ENCODE measurements at places on chromosomes 12 and 14.

GRCh38 chr12:100061814-100062213 is 77.1 kb upstream of the ANKS1B start:
- no peak for DNase-seq

DNA sequence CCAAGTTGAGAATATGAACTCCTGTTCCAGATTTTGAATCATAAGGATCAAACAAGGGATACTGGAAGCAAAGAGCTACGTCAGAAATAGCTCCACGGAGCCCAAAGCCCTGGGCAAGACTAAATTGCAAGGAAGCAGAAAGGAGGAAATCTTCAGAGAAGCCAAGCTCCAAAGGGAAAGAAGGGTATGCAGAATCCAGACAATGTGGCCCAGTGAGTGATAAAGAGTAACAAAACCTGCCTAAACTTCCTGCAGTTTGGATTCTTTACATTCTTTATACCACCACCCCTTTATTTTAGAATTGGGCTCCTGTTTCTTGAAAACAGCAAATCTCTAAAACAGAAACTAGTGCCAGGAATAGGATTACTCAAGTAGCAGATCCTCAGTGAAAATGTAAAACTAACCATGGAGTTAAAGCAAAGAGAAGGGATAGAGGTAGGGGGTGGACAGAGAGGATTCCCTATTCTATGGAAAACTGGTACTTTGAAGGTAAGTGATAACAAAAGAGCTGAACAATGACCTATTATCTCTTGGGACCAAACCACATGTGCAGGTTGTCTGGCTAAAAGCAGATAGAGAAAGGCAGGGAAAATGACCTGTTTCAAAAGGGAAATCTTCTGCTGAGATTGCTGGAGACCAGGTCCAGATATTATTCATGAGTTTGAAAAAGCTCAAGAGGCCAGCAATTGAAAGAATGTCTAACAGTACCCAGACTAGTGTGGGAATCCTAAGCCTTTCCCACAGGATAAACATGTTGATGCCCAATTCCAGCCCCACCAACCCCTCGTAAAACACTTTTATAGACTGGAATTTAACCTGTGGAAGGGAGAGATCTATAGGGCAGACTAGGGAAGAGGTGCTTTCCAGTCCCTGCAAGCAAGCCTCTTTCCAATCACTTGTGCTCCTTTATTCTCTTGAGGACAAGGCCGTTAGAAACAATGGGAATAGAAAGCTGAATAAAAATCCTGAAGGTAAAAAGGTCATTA is 24.5 kb downstream of the MBIP start:
- DNase-seq = no peak

DNA sequence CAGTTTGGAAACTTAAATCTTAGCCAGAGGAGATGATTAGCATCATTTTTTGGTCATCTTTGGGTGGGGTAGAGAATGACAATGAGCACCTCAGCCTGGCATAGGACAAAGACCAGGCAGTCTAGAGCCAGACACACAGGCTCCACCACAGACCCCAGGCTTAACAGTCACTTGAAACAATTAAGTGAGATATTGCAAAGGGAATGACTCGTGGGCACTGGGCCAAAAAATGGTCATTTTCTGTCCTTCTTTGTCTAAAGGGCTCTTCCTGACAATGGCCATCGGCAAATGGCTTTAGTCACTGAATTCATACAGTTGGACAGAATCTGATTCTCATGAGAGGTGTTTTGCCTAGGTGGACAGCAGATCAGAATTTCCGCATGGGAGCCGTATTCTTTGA is 78.0 kb upstream of the DICER1 start:
- no peak for DNase-seq

DNA sequence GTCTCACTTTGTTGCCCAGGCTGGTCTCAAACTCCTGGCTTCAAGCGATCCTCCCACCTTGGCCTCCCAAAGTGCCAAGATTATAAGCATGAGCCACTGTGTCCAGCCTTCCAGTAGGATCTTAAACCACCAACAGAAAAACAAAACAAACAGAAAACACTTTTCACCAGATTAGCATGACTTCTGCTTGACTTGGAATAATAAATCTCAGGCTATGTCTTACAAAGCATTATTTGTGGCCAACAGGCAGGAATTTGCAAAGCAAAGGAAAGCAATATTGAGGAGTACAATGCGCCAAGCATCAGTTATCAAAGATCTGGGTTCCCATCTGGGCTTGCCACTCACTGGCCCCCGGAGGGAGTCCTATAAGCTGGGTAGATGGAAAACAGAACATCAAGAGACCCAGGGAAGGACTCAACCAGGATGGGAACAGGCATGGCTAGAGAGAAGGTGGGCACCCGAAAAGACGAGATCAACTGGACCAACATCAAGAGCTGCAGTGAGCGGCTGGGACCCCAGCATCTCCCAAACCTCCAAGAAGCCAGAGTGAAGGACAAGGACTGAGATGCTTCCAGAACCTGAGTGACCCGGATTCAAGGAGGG is 101.2 kb downstream of the TMEM30B start:
- DNase-seq = no peak

DNA sequence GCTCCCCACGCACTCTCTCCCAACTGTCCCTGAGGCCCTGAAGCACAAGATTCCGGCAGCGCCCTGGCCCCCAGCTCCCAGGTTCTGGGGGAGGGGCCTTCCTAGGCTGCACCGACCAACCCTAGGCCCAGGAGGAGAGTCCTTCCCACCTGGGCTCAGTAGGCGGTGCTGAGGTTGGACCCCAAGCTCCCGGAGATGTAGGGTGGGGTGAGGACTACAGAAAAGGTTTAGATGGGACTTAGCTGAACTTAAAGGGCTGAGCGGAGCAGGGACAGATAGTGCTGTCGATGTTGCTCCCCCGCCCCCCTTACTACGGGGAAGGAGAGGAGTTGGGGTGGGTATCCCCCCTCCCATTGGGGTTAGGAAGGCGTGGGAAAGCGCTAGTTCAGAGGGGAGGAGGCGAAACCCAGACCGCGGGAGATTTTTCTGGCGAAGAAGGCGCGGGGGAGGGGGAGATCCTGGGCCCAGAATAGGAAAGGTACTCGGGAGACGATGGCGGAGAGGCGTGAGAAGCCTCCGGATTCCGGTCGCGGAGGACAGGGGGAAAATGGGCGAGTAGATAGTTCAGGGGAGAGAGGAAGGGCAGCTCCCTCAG is 4.2 kb upstream of the BAZ2A start:
- DNase-seq = no peak

GRCh38 chr12:39627914-39628313 is 8.3 kb upstream of the ABCD2 start:
- no peak for DNase-seq

- no peak for DNase-seq
These were observed 771 bp upstream of the AVPR1A start for GRCh38 chr12:63151623-63152320.

- no peak for DNase-seq
These were observed 65.6 kb upstream of the DLK1 start for GRCh38 chr14:100660882-100661635.

DNA sequence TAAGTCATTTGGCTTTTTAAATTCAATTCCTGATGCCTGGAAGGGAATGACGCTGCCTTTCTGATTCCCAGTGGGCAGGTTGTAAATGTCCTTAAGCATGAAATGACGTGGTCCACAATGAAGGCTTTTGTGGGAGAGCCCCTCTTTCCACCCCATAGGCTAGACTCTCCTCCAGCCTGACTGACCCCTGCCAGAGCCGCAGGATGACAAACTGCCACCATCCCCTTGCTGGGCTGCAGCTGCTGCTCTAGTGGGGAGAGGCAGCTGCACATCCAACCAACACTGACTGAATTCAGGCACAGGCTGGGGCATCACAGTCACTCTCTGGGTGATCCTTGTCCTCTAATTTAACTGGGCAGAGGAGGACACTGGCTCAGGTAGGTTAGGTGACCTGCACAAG is 6.3 kb downstream of the TSPAN11 start:
- no peak for DNase-seq

- DNase-seq = no peak
These were observed 35.1 kb upstream of the BMAL2 start for GRCh38 chr12:27297566-27297965.

DNA sequence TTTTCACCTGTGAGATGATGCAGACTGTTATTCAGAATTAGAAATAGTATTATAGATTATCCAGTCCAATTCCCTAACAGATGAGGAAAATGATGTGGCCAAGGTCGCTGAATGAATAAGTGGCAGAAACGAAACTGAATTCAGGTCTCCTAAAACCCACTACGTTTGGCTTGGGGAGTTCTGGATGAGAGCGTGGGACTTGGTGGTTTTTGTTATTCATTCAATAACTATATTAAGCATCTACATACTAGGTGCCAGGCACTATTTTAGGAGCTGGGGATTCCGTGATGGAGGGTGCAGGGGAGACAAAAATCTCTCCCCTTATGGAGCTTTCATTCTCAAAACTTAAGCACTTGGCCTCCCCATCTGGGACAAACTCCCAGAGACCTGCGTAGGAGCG is 813 bp upstream of the CCDC184 start:
- DNase-seq = no peak

- no peak for DNase-seq
These were observed 5.6 kb upstream of the SYNJ2BP start for GRCh38 chr14:70422538-70422937.

DNA sequence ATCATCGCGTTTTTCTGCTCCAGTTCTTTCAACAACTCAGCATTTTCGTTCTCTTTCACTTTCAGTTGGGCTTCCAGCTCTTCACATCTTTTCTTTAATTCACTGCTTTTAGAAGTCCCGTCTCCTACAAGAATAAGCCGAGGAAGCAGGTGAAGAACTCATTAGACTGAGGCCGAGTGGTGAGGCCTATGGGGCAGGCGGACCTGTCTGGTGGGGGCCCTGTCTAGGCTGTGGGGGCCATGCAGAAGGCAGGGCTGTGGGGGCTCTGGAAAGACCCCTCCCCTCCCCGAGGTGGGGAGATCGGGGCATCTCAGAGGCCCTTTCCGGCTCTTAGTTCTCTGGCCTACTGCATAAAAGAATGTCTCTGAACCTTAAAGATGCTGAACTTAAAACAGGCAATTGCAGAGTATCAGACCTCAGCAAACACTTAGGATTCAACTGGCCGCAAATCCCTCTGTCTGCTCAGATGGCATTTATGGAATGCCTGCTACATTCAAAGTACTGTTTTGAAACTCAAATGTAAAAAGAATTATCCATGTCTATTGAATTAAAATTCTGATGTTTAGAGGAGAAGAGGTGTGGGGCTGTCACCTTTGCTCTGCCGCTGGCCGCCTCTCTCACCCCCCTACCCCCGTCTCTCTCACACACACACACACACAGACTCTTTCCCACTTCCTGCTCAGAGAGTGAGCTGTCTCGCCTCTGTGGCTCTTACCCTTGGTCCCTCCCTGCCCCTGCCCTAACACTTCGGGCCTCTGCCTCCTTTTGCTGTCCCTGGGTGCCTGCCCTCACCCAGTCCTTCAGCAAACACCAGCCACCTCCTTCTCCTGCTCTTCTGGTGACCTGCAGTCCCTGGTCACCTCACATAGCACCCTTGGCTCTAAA is 34.7 kb downstream of the CCDC92 start:
- DNase-seq = peak; percentile 24

- no peak for DNase-seq
These were observed 46.5 kb downstream of the CCER1 start for GRCh38 chr12:90908465-90908864.

DNA sequence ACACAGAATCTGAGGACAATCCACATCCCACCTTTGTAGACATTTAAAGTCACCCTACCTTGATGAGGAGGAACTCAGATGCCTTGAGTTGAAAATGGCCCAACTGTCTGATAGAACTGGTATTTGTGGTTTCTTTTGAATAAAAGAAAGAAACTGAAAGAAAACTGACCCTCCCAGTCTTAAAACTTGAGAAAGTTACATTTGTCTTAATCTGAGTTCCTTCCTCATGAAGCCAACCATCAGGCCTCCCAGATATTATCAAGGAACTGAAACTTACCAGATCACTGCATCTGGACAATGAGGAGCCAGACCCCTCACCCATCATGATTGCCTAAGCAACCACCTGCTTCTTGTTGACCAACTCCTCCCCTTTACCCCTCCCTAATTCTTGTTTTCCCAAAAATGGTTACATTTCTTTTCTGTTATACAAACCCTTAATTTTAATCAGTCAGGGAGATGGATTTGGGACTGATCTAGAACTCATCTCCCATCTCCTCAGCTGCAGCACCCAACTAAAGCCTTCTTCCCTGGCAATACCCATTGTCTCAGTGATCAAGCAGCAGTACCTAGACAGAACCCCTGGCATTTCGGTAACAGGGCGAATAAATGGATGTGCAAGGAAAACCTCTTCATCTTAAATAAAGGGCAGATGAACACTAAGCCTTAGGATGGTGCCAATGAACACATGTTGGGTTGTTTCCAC is 72.0 kb upstream of the RESF1 start:
- DNase-seq = no peak

- no peak for DNase-seq
These were observed 41.9 kb downstream of the EID3 start for GRCh38 chr12:104345234-104346066.

- peak; percentile 62 for DNase-seq
These were observed at the start of gene C12orf42 for GRCh38 chr12:103495469-103496456. C12orf42 (minus strand) TSS chr12:103495968; CDS start chr12:103478426, 17,542 bp downstream.

DNA sequence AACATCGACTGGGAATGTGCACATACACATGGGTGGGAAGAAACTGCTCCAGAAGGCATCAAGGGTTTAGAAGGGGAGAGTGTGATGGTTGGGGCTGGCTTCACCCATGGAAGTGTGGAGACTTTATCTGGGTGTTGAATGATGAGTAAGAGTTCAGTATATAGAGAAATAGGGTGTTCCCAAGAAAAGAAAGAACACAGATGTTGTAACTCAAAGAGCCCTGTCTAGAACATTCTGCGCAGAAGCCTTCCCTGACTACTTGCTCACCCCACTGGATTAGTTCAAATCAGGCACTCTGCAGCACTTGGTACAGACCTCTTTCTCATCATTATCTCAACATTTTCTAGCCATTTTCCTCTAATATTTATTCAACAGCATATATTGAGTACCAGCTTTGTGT is 491.7 kb downstream of the SNAPC1 start:
- no peak for DNase-seq

DNA sequence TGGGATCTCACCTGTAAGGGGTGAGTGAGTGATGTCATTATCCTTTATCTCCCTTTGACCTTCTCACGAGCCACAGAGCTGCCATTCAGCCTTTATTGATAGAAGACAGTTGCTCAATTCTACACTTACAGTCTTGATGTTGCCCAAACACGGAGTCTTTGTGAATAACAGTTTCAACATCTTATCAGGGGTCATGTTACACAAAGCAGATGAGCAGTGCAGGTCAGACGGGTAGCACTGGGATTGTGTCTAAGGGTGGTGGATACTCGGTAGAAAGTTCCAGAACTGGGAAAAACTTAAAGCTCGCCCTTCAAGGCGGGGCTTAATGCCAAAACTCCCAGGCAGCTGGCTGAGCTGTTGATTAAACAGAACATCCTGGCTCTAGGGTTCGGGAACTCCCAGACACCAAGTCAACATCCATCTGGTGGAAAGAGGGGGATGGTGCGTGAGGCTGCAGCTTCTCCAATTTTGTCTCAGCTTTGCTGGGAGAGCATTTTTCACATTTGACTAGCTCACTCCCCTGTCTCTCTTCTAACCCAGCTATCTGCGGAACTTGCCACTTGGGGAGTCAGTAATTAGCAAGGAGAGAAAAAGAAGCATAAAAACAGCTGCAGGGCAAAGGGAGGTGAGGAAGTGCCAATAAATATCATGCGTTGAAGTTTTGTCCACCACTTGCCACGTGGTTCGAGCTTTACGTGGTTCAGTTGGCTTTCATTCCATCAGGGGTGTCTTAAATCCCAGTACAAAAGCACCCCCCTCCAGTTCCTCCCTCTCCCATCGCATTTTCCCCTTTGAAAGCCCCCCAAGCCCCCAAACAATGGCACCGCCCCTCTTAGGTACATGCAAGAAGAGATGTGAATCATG is 31.0 kb downstream of the FOXN4 start:
- no peak for DNase-seq
